CD4-positive, alpha-beta T cell treated with Interleukin-10 for 1 hour (primary cell): ENCODE measurements at places on chromosomes 7 and 10.

GRCh38 chr7:138564365-138564764, 104.3 kb downstream of the TRIM24 start:
- no peak for DNase-seq

GRCh38 chr7:130114776-130115175, 44.4 kb downstream of the KLHDC10 start:
- DNase-seq: no peak

DNA sequence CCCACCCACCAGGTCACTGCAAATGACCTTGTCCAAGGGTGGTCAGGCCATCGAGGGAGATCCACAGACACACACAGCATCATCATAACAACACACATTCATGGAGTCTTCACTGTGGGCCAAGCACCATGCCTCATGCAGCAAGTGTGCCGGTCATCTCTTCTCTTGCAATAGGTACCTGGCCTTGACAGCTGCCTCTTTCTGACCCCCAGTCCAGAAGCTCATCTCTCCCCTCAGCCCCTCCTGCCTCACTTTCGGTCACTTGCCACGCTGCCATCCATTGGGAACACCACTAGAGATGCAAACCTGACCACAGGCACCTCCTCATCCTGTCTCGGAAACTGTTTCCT, 75.9 kb downstream of the OAT start:
- DNase-seq: no peak

- DNase-seq: no peak
Observed at GRCh38 chr7:38748056-38748610, 117.0 kb upstream of the AMPH start.

DNA sequence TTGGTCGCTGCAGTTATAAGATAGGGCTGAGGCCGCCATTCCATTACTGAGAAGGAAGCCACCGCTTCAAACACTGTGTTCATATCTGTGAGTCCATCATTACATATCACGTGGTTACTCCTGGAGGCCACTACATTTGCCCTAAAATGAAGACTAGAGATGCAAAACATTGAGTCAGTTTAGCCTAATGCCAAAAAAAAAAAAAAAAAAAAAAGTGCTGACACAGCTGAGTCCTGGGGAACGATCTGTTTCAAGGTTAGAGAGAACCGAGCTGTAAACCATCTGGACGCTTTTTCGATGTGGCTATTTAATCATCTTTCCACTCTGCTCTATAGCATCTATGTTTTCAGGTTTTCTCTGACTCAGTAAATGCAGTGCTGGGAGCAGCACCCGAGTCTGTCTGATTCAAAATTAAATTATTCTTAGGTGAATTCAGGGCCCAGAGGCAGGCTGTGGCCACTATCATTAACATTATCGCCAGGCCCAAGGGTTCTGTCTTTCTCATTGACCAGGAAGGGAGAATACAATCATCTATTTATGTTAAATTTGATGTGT, 449.1 kb downstream of the PAXIP1 start:
- no peak for DNase-seq

- no peak for DNase-seq
Observed at GRCh38 chr7:157987906-157988305, 599.7 kb downstream of the PTPRN2 start.

- no peak for DNase-seq
Observed at GRCh38 chr10:80324891-80325364, 31.6 kb downstream of the DYDC1 start.

DNA sequence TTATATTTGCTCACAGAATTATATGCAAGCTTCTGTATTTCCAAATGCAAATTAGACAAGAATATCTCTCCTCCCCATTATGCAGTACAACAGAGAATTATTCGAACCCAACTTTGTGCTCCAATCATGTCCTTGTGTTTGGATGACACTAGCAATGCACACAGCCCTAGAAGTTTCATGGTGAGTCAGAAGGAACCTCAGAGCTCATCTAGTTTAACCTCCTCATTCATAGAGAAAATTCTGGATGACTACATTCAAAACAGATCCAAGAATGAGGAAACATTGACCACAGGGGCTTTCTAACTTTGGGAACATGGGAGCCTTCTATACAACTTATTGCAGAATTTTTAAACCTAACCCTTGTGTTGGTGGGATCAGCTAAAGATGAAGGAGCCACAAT, 12.8 kb upstream of the ARID5B start:
- DNase-seq: no peak

- peak; percentile 51 for DNase-seq
Observed at GRCh38 chr10:122703483-122704448, 4.1 kb upstream of the C10orf120 start.

GRCh38 chr10:89363729-89364442, 14.0 kb upstream of the IFIT1B start:
- no peak for DNase-seq

DNA sequence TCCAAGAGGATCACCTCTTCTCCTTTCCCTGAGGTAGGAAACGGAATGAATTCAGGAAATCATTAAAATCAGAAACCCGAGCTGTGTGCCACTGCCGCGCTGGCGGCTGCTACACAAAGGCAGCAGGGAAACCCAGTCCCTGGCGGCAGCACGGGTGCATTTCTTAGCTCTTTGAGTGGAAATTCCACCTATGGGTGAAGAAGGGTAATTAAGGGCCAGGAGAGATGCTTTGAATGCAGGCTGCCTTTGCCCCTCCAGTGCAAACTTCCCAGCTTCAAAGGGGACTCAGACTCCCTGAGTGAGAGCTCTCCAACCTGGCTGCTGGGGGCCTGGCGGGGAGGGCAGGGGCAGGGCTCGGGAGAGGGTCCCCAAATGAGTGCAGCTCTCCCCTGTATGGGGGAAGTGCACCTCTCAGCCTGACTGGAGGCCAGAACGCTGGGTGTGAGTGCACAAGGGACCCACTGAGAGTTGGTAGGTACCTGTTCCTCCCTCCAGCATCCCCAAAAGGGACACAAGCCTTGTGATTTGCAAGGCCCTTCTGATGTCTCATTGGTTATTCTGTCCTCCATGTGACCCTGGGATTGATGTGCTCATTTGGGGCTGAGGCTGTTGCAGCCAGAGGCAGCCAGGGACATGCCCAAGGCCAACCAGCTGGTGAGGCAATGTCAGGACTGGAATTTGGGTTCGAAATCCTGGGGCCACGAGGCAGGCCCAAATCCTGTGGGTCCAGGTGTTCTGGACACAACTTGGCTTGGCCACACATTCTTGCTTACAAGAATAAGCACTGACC, 16.3 kb upstream of the ZMIZ1 start:
- DNase-seq: peak; percentile 31

GRCh38 chr10:114688786-114689185, 30.7 kb upstream of the ABLIM1 start:
- no peak for DNase-seq

GRCh38 chr7:131638641-131639430, 82.4 kb upstream of the PODXL start:
- no peak for DNase-seq

DNA sequence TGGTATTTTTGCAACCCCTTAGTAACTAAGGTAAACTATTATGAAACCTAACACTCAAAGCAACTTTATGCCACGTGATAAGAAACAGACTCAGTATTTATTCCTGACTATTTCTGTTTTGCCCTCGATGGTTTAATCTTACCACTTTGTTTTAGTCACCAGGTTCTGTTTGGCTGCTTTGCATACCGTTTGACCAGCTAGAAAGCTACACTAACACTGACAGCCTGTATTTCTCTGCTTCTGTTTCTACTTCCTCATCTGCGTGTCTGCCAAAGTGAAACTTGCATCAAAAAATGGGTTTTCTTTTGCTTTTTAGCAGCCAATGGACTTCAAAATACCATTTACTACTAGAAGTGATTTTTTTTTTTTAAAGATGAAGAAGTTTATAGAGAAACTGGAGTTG, 802.5 kb downstream of the GRM8 start:
- no peak for DNase-seq

- DNase-seq: no peak
Observed at GRCh38 chr10:18252086-18252485, 111.9 kb downstream of the CACNB2 start.

GRCh38 chr7:155945670-155946325, 133.5 kb upstream of the SHH start:
- no peak for DNase-seq

- no peak for DNase-seq
Observed at GRCh38 chr10:122126763-122127659, 138.0 kb downstream of the TACC2 start.

DNA sequence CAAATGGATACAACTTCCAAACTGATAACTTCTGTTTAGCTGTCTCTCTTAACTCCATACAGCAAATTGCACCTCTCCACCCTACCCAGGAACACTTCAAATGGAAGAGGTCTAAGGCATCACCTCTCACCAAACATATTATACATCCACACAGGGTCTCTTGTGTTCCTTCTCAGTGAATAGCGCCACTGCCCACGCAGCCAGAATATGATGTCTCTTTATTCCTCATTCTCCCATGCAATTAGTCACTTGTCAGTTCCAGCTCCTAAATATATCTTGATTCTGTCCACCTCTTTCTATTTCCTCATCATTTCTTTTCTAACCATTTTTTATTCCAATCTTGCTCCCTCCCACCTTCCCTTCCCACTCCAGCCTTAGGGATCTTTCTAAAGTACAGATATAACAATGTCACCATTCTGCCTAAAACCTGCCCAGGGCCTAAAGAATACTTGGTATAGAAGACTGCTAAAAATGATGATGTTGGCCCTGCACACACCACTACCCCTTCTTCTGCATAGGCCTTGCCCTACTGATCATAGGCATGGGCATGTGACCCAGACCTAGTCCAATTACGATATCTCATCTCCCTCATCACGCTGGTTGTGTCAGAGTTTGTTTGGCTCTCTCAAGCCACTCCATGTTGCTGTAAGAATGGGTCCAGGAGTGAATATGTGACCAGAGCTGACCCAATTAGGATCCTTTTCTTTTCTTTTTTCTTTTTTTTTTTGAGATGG, 5.7 kb upstream of the TSPAN14 start:
- DNase-seq: no peak

- no peak for DNase-seq
Observed at GRCh38 chr7:116407165-116407564, 92.4 kb upstream of the CAV2 start.

- DNase-seq: no peak
Observed at GRCh38 chr7:139696552-139696951, 81.2 kb downstream of the HIPK2 start.

- no peak for DNase-seq
Observed at GRCh38 chr10:62136931-62137330, 131.7 kb downstream of the RTKN2 start.

DNA sequence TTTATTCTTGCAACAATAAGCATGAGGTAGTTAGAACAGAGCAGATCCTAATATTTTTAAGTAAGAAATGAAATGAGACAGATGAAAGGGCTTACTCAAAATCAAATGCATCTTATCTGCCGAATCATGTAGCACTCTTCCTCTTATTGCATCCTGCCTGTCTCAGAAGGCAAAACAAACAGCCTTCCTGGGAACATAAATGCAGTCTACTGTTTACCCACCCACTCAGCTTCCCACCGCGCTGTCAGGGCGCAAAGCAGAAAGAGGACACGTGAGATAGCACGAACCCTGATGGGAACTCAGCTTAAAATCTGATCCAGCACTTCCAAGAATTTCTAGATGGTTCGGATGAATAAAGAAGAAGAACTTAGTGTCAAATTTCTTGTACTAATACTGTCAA, 114.4 kb upstream of the CDK1 start:
- no peak for DNase-seq

DNA sequence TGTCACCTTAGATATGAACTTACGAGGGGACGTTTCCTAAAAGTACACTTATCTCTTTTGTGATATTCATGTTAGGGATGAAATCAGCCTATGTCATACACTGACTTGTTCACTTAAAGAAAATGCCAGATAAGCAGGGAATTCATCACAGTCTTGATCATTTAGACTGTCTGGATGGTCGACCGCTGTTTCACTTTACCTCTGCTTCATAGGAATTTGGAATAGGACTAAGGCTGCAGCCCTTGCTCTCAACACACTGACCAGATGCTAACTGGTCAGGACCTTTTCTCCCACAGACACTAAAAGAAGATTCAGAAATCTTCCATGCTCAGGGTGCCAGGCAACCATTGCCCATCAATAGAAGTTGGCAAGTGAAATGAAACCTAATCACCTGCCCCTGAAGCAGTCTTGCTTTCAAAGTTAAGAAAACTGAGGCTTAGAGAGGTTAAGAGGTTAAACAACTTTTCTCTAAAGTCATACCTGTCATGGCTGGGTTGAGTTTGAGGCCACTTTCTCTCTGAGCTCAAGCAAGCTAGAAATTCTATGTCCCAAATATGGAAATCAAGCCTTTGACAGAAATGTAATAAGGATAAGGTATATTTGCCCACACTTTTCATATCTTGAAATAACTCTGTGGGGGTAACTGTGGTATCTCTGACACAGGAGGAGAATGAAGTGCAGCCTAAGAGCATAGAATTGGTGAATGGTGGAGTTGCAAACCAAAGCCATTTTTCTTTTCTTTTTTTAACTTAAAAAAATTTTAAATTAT, 77.1 kb downstream of the MAP3K8 start:
- no peak for DNase-seq

DNA sequence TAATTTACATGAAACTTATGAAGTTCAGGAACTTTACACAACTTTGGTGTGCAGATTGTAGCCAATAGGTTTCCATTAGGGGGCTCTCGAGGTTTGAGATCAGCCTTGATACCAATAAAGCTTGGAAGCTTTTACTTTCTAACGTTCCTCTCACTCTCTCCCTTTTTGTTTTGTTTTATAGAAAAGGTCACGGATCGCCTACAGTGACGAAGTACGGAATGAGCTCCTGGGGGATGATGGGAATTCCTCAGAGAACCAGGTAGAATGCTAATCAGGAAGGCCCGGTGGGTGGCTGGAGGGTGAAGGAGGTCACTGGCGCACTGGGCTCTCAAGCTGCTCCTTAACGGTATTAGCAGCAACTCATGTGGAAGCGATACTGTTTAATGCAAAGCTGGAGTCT, 79.9 kb downstream of the VTI1A start:
- no peak for DNase-seq

DNA sequence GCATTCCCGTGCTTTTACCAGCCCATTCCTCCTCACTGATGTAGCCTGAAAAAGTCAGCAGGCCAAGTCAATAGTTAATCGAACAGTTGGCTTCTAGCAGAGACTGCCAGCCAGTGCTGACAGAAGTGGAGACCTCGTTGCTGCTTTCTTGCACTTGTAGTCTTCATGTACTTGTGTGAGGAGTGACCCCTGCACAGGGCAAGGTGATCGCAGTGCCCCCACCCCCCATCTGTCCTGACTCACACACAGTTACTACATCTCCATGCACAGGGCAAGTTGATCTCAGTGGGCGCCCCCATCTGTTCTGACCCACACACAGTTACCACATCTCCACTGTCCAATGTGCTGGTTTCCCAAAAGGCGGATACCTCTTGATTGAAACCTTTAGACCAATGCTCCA, 34.2 kb downstream of the C10orf71 start:
- no peak for DNase-seq

GRCh38 chr7:44048031-44048795, 3.7 kb downstream of the DBNL start:
- no peak for DNase-seq

GRCh38 chr10:60286559-60286958, 103.1 kb downstream of the ANK3 start:
- no peak for DNase-seq
